ENCODE measurements at places on chromosomes 7 and 10.

DNA sequence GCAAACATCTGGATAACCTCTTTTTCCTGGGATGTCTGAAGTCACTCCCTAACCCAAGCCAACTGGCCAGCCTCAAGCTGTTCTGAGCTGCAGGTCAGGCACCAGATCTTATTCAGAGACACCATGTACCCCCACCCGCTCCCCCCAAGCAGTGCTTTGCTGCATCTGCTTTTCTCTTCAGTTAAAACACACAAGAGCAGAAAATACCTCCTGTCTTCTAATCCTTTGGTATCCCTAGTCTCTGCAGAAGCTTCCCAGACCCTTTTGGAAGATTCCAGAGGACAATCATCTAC lies 3.0 kb downstream of the ZNF488 start:
- no peak for DNase-seq
- no peak overlapping the region for H3K27ac ChIP-seq
- H3K4me3 ChIP-seq: no peak overlapping the region
- peaks cover 16% of the 10 kb centered on the region for H3K4me1 ChIP-seq

GRCh38 chr7:39407137-39407536 lies 159.1 kb upstream of the YAE1 start:
- H3K27ac ChIP-seq: no peak overlapping the region
- H3K27me3 ChIP-seq: peaks cover 13% of the 10 kb centered on the region
- no peak overlapping the region for H3K4me3 ChIP-seq
- H3K36me3 ChIP-seq: no peaks in the 10 kb centered on the region

DNA sequence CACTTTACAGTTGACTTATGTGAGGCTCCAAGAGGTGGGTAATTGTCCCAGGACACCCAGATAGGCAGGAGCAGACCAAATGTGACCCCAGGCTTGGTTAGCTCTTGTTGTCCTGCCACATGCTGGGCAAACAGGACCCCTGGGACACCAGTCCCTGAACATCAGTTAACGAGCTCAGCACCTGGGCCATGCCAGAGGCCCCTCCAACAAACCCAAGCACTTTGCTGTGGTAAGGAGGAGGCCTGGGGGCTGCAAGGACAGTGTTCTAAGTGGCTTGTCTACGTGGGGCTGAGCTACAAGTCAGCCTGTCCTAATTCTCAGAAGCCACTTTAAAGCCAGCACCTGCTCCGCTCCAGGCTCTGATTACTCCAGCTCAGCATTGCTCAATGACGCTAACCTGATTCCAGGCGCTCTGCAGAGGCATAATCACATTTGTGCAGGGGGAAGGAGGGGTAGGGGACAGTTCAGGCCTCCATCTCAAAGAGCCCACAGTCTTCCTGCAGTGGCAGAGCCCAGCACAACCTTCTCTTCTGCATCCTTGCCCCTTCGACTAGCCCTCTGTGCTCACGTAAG lies 57.2 kb downstream of the DDC start:
- H3K36me3 ChIP-seq: no peaks in the 10 kb centered on the region
- H3K27me3 ChIP-seq: peaks cover 8% of the 10 kb centered on the region
- H3K27ac ChIP-seq: no peak overlapping the region
- H3K4me3 ChIP-seq: no peak overlapping the region
- H3K4me1 ChIP-seq: no peaks in the 10 kb centered on the region

DNA sequence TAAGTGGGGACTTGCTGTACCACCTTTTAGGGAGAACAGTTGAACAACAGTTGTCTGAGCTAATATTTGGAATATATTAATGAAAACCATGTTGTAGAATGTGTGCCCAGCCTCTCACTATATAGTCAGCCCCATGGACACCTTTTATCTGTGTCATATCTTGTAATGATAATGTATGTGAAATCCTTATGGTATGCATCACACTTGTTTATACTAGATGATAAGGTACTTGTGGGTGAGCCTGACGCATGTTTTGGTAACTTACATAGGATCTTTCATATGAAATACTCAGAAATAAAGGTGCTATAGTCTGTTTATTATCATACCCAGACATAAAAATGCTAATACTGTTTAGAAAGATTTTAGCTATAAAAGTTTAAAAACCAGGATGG lies 32.8 kb downstream of the CAMK1D start:
- peaks cover 9% of the 10 kb centered on the region for H3K36me3 ChIP-seq
- no peak for DNase-seq
- H3K4me1 ChIP-seq: peaks cover 31% of the 10 kb centered on the region
- no peaks in the 10 kb centered on the region for H3K27me3 ChIP-seq
- no peak overlapping the region for H3K4me3 ChIP-seq

DNA sequence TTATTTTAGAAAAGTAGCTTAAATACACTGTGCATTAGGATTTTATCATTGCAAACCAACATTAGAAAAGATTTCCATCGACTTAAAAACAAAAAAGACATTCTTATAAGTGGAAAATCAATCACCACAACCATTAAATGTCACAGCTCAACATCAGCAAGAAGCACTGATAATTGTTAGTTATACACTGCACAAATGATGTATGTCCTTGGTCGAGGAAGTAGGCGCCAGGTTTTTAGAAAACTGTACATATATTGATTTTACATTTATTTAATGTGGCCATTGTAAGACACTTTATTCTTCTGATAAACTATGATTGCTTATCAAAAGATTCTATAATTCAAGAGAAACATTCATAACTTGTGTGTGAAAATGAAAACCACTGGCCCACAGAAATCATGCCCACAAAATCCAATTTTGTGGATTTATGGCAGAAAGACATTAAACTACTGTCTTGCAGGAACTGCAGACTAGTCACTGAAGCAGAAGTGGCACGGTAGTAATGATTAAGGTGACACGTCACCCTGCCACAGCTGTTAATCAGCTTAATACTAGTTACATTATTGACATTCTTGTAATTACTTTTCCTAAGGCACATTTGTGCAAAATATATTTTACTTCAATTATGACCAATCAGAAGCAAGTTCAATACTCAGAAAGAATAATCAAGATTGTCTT lies 79.4 kb downstream of the VPS41 start:
- H3K36me3 ChIP-seq: peaks cover 23% of the 10 kb centered on the region
- peaks cover 4% of the 10 kb centered on the region for H3K4me1 ChIP-seq
